ENCODE measurements at places on chromosomes 11 and 22.
A peak's percentile ranks its signal among the peaks of the same experiment; 100 is the strongest.

DNA sequence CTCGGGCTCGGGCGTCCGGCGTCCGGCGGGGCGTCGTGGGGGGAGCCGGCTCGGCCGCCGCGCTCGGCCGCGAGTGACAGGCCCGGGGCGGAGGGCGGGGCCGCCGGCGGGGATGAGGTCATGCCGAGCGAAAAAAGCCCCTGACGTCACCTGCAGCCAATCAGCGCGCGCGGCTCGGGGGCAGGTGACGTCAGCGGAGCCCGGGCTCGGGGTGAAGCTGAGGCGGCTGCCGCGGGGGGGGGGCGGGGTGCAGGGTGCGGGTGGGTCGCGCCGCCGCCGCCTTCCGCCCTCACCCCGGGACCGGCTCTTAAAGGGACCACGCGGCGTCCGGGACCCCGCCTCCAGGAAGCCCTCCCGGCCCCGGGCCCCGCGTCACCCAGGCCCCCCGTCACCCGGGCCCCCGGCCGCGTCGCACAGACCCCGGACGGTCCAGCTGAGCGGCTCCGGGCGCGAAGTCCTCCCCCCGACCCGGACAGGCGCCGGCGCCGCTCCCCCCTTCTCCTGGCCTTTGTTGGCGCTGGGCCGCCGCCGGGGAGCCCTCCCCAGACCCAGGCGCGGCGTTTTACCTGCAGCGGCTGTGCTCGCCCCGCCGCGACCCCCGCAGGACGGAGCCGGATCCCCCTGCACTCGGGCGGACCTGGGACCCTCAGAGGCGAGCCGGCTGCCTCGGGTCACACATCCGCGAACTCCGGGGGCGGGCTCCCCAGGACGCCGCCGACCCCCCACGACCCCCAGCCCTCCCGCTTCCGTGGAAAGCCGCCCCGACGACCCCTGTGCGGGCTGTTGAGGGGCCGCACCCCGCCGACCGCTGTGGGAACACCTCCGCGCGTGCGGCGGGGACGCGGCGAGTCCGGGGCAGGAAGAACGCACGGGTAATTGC lies at the start of gene DUSP8:
DUSP8 (minus strand) TSS at position 75 of the 880 bp plus-strand sequence. CDS start 6,445 bp downstream, outside the sequence.
- peak; percentile 96 for DNase-seq

DNA sequence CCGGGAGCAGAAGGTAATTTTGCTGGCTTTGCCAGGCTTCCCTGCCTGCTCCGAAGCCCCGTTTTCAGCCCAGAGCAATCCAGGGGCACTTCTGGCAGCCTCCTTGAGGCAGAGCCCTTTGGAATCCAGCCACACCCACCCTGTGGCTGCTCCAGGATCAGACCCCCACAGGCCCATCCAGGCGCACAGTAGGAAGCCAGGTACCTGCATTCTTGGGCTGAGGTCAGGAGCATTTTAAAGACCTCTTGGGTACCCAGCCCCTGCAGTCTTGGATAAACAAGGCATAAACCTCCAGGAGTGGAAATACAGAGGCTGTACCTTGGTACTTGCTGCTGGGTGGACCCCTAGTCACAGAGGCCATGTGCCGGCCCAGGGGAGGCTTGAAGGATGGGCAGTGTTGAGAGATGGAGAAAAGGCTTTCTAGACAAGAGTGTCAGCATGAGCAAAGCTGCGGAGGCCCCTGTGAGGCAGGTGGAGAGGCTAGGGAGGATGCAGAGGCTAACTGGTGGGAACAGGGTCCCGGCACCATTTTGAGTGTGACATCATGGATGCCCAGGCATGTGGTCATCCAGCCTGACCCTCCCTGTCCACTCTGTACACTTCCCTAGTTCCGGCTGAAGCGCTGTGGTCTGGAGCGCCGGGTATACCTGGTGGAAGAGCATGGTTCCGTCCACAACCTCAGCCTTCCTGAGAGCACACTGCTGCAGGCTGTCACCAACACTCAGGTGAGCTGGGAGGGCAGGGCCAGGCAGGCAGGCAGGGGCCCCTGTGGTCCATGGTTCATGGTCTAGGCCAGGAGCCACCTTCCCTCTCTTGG lies 3.9 kb downstream of the MUS81 start:
- DNase-seq, result no peak

DNA sequence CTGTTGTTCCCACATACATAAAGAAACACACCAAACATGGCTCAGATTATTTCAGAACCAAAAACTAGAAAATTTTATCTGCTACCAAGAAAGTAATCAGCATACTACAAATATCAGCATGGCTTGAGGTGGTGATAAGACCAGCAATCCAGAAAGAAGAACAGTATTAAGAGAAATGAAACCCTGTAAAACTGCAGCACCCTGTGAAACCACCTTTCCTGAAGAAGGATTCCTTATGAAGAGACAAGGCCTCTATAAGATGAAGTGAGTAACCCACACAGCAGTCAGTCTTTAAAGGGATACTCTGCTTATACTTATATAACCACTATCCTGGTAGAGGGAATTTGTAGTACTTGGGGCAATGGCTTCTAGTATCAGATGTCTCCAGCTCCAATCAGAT lies 49.9 kb downstream of the RSF1 start:
- DNase-seq, result no peak

DNA sequence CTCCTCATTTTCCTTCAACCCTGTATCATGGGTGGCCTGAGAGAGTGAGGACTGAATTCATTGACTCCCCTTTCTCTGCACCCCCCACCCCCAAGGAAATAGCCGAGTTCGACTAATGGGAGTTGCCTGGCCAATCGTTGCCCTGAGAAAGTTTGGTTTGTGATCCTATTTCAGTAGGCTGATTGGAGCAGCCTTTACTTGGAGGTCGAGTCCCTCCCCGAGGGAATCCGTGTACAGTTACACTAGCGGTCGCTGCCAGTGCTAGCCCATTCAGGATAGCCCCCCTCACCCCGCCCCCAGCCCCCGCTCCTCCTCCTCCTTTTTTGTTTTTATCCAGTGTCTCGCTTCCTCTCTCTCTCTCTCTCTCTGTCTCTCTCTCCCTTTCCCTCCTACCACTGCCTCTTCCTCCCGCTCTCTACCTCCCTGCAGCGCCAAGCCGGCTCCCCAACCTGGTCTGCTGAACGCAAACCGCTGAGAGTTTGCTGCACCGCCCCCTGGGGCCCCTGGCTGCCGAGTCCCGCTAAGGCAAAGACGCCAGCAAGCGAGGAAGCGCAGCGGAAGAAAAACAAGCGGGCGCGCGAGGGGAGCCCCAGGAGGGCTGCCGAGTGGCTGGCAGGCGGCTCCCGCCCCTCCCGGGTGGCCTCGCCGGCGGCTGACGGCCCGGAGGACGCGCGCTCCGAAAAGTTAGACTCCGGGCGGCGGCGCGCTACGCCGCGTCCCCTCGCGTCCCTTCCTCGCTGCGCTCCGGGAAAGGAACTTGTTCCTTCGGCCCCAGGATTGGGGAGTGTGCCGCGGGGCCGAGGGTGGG lies at the start of gene GRAMD1B:
GRAMD1B (plus strand) TSS at position 357 of the 808 bp plus-strand sequence. CDS start 524 bp downstream, outside the sequence.
- DNase-seq, result peak; percentile 42

- DNase-seq, result no peak
These were observed 67.1 kb upstream of the GRAMD1B start for GRCh38 chr11:123362941-123363340.

GRCh38 chr11:46134061-46134460 lies 12.8 kb upstream of the PHF21A start:
- DNase-seq, result no peak

DNA sequence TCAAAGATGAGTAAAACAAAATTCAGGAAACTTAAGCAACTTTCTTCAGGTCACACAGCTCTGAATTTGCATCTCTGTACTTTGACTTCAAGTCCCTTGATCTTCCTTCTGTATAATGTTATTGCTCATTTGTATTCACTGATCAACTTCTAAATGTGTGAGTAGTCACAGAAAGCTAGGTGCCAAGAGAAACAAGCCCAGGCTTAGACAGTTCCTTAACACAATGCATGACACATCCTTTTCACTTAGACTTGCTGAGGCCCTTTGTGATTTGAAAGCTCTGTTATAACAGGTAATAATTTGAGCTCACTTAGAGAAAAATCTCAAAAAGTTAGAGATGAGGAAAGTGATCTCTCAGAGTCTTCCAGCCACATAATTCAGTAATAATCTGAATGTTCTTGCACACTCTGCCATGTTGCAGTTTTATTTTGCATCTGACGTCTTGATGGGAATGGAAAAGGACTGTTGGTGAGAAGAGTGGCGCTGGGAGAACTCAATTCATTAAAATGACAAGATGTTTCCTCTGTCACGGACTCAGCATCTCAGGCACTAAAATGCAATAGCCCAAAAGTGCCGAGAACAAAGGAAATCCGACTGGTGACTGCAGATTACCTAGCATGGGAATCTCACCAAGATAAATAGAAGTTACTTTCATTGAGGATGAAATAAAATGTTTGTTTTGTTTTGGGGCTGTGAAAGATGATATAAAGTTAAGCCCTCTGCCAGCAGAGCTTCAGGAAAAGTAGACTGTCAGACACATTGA lies 665.3 kb downstream of the OPCML start:
- no peak for DNase-seq

GRCh38 chr11:94183886-94184264 lies 55.2 kb downstream of the PANX1 start:
- DNase-seq, result no peak

GRCh38 chr11:115892016-115892415 lies 387.8 kb upstream of the CADM1 start:
- no peak for DNase-seq

DNA sequence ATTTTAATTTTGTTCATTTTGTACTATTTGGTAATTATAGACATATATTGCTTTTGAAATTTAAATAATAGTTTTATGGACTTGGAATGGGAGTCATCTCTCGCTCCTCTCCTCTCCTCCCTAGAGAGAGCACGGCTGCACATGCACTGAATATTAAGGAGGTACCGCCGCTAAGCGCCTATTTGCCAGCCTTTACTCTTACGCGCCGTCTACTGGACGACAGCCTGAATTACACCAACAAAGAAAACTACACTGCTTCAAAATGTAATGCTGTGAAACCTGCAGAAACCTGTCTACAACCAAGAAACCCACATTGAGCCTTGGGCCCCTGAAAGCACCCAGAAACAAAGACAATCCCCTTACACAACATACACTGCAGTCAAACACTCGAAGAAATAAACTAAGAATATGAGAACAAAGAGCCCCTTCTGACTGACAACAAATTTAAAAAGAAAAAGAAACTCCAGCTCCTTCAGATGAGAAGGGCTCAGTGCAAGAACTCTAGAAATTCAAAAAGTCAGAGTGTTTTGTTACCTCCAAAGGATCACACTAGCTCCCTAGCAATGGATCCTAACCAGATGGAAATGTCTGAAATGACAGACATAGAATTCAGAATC lies 737.2 kb downstream of the LRRC4C start:
- DNase-seq, result no peak

GRCh38 chr22:41517172-41518047 lies 26.9 kb downstream of the POLR3H start:
- peak; percentile 19 for DNase-seq

GRCh38 chr11:130095326-130095725 lies 25.6 kb downstream of the APLP2 start:
- DNase-seq, result no peak

DNA sequence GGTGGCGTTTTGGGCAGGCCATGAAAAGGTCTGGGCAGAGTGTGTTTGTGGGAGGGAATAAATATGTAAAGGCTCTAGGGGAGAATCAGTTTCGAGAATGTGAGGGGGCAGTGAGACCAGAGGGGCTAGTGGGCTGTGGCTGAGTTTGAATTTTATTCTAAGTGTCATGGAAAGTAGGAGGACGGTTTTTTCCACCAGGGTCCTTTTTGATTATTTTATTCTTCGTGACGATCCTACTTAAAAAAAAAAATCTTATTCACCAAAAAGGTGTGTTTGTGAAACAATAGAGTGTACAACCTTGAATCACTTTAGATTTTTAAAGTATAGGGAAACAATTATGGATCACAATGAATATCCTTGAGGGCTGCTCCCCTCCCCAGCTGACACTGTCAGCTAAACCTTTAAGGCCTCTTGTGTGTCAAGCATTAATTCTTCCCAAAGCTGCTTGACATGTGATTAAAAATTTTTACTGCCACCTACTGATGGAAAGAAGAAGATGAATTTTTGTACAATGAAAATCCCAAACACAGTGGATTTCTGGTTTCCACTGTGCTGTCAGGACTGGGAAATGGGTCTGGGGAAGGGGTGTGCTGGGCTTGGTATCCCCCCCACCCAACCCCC lies 107.5 kb upstream of the OR4B1 start:
- DNase-seq, result no peak

GRCh38 chr22:42773167-42773566 lies 52.5 kb upstream of the A4GALT start:
- DNase-seq, result no peak

GRCh38 chr22:50342651-50343540 lies at the start of gene PPP6R2:
Gene PPP6R2, plus strand, starts transcription at chr22:50343327. Its CDS starts 50,582 bp downstream, at chr22:50393909.
- DNase-seq, result peak; percentile 83

DNA sequence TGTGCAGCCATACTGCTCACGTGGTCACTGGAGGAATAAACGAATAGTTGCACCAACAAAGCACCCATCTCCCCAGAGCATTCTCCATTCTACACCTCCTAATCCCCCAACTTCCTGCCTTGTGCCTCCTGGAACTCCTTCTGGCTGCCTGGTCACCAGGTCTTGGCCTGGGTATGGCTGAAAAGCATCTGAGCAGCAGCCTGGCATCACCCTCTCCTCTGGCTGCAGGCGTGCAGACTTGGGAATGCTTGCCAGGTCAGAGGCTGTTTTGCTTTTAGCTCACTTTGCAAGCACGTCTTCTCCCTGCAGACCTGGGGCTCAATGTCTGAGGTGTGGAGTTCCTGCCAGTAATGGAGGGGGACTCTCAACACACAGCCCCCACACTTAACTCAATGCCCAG lies 33.3 kb upstream of the KCNJ11 start:
- no peak for DNase-seq

DNA sequence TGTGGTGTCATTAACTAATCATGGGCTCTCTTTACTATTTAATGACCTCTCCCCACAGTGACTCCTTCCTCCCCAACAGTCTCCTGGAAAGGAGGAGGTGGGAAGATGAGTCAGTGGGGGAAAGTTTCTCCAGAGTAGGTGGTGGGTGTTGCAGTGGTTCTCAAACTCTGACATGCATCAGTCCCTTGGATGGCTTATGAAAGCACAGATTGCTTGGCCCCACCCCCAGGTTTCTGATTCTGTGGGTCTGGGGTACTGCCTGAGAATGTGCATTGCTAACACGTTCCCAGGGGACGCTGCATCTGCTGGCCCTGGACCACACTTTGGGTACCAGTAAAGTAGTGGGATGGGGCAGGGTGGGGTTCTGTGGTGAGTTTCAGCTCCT lies 9.8 kb downstream of the CD82 start:
- DNase-seq, result no peak

DNA sequence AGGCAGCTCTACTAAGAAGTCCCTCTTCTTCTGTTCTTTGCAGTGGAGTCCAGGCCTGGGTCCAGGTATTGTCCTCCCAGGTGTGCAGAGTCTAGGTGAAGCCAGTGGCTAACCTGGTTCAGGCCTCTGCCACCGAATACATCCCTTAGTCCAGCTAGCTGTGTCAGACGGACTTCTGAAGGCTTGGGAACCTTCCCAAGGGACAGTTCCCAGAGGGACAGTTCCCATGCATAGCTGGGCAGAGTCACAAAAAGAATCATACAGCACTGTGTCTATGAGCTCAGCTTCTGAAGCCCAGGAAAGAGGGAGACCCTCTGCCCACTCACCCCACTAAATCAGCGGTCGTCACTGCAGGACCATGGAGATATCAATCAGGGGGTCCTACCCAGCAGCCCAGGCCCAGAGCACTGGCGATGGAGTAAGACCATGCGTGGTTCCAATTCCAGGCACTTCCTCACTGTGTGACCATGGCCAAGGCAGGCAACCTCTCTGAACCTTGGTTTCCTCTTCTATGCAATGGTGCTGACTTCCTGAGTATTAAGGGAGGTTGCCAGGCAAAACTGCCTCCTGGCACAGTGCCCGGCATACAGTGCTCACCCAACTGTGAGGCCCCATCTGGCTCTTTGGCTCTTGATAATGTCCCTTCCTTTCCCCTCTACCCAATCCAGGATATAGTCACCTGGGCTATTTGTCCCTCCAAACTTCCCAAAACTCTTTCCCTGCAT lies 3.4 kb downstream of the MS4A10 start:
- DNase-seq, result no peak

GRCh38 chr11:133942577-133942976 lies 14.2 kb downstream of the IGSF9B start:
- DNase-seq, result no peak

All from effector memory CD4-positive, alpha-beta T cell (primary cell).